ENCODE measurements at places on chromosomes 1 and 21.

- DNase-seq, result peak; percentile 34
These were observed 326 bp downstream of the BRWD1 start for GRCh38 chr21:39313042-39313570.

- DNase-seq, result no peak
These were observed 288.3 kb downstream of the PTPRC start for GRCh38 chr1:198927129-198927528.

DNA sequence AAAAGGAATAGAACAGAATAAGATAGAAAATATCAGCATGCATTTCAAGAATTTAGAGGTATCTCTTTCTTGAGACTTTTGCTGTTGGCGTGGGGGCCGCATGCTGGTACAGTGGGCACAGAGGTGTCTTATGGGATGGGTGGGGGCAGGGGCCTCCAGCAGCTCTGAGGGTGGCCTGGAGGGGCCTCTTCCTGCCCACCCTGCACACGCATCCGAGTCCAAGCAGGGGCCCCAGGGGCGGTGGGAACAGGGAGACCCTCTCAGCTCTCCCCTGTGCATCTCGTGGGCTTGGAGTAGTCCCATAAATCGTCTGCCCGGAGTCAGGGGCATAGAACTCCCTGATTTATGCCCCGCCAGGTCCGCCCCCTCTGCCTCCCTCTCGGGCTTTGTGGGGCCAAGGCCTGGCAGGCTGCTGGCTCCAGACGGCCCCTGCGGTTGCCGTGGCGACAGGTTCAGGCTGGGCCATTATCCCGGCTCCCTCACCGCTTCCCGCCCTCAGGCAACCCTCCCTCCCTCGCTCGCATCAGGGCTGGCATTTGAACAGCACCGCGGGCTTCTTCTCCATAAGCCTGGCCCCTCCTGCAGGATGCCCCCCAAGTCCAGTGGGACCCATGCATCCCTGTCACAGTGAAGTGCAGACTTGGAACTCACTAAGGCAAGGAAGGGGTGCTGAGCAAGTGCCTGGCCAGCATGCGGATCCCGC is 133.2 kb upstream of the ZBTB40 start:
- peak; percentile 92 for DNase-seq

GRCh38 chr1:3441410-3441847 is 13.0 kb upstream of the ARHGEF16 start:
- DNase-seq, result no peak

DNA sequence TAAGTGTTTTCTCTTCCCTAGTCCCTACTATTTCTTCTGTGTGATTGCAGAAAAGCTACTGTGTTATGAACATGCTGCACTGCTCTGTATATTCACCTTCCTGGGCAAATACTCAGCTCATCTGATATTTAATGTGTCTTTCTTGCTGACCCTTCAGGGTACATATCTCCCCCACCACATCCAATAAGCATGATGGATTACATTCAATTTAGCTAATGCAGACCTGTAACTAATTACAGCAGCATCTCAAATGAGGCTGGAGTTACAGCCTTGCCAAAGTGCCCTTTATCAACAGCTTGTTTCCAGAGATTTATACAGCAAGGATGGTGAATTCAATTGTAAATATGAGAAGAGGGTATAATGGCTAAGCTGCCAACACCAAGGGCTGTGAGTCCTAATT is 144.0 kb downstream of the KCNH1 start:
- DNase-seq, result no peak

GRCh38 chr1:115312742-115313141 is 25.3 kb downstream of the NGF start:
- no peak for DNase-seq

GRCh38 chr1:16073490-16074119 is at the start of gene FAM131C:
Gene FAM131C (minus strand): TSS chr1:16073651. CDS start chr1:16073442, 209 bp downstream.
- no peak for DNase-seq

DNA sequence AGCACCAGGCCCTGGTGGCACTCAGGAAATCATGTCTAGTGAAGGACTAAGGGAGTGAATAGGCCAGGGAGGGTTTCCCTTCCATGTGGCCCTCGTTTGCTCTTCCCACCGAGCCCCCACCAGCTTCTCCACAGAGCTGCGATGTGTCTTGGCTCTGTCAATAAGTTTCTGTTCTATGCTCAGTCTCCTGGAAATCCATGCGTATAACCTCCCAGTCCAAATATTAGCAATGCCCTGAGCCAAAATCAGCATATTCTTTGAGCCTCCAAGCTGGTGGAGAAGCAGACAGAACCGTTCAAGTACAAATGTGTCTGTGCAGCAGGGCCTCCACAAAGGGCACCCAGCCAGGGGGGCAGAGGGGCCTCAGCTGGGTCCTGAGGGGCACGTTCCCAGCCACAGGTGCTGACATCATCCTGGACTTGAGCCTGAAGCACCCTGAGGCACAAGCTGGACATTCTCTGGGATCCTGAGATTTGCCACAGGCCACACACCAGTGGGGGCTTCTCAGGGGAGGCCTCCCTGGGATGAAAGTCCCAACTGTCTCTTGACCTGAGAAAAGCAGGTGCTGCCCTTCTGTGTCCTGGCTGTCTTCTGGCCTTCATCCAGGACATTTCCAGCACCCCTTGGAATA is 350.5 kb upstream of the VAMP3 start:
- no peak for DNase-seq

- DNase-seq, result peak; percentile 17
These were observed 660 bp downstream of the GCLM start for GRCh38 chr1:93908394-93909145.

DNA sequence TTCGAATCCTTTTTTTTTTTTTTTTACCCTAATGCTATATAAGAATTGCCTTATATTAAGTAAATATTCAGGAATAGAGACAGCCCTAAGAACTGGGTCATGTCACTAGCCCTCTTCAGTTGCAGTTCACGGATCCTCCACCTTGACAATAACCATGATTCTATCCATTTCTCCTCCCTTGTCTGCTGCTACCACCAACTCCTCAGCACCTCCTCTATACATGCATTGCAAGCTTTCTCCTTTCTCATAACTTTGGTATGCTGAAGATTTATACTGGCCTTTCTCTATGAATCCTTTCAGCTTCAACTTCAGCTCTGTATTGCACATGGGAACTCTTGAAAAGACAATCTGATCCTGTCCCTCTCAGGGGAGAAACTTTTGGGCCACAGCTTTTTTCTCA is 14.3 kb upstream of the DR1 start:
- no peak for DNase-seq

GRCh38 chr1:64112281-64112680 is 91.1 kb upstream of the UBE2U start:
- no peak for DNase-seq

- no peak for DNase-seq
These were observed 132.7 kb downstream of the DMRTB1 start for GRCh38 chr1:53591924-53592323.

DNA sequence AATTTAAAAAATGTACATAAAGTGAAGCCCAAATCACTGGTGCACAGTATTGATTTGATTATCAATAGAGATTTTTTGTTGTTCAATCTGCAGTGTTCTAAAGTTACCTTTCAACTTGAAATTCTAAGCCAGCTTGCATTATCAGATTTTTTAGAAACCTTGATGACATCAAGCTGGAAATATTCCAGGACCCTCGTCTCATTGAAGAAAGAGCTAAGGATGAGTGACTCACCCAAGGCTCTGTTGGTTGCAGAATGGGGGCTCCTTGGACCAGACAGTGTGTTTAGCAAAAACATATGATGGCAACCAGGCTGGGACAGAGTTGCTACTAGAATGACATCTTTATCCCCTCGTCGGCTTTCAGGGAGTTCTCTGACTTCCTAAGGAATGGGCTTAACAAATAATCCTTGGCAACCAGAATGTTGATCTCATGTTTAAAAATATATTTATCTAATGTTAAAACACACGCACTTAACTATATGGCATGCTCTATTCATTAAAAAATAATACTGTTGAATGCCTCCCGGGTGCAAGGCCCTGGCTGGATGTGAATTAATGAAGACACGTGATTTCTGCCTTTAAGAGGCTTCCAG is 79.7 kb downstream of the RUNX3 start:
- DNase-seq, result no peak

DNA sequence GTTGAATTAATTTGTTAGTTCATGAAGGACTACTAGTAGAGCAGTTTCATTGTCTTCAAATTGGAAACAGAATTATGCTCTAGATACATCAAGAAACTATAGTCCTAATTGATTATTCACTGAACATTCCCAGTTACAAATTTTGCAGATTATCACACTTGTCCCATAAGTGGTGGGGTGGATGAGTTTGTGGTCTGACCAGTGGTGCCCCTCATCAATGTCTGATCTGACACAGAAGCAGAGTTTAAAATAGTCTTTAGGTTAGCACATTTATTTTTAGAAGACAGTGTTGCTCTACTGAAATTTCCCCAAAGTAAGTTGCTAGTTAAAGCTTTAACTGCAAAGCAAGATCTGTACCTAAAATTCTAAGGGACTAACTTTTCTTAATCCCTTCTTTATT is 42.9 kb downstream of the INKA2 start:
- no peak for DNase-seq

DNA sequence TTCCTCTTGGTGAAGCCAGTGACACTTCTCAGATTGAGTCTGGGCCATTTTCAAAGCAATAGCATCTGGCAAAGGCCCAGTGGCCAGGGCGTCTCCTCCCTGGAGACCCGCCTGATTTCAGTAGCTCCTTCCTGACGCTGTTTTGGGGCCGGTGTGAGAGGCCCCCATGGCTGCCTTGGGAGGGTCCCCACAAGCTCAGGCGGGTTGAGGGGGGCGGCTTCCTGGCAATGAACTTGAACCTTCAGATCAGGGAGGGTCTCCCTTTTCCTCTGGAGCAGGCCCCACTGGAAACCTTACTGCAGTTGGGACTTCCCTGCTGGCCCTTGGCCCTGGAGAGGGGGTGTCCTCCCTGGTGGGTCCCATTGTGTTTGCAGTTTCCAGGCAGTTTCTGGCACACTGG is 121.2 kb downstream of the CRYAA start:
- DNase-seq, result no peak

GRCh38 chr1:95554408-95554807 is 320.4 kb downstream of the RWDD3 start:
- no peak for DNase-seq

GRCh38 chr1:204882479-204882878 is 11.8 kb downstream of the NFASC start:
- DNase-seq, result no peak

DNA sequence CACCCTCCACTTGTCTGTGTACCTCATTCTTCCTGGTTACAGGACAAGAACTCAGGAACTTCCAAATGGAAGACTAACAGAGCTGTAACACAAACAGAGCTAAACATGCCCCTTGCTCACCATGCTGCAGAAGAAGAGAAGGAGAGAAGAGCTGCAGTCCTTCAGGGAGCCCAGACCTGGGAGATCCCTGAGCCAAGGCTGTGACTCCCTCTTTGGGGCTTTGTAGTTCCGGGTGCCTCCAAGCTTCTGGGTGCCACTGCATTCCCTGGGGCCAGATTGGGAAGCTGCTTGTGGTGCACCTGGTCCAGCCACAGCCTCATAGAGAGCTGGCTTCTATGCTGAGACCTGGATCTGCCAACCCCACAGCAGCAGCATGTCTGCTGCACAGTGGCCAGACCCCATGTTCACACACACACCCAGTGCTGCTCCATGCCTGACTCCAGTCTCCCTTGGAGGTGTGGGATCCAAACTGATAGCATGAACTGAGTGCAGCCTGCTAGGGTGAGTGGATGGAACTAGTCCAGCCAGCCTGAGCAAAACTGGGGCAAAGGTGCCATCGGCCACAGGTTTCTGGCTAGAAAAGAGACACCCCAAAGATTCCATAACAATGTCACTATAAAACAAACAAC is 263.0 kb upstream of the NRIP1 start:
- no peak for DNase-seq

DNA sequence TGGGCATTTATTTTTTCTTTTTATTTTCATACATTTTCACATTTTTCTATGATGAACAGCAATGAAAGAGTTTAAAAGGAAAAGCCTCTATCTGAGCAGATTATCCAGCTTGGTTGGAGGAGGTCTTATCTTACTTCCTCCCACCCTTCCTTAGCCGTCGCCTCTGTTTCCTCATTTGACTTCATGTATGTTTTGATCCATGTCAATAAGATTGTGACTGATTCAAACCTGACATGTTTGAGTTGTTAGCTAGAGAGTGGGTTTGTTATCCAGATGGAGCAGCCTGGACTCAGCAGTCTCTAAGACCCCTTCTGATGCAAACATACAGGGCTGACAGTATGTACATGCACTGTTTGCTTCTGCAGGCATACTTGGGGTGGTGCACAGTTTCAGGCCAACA is 31.2 kb downstream of the MACO1 start:
- no peak for DNase-seq

DNA sequence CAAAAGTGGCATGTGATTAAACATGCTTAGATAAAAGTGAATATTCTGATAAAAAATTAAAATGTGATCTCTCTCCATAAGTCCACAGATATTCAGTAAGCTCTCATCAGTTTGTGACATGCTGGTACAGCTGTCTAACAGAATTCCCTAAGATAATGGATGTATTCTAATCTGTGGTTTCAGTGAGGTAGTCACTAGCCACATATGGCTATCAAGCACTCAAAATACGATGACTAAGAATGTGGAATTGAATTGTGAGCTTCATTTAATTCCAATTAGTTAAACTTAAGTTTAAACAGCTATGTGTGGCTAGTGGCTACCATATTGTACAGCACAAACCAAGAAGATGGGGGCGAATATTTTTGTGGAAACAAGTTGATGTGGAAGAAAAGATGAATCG is 4.1 kb upstream of the REG4 start:
- DNase-seq, result no peak

- no peak for DNase-seq
These were observed 9.5 kb upstream of the BLACAT1 start for GRCh38 chr1:205465392-205465791.

DNA sequence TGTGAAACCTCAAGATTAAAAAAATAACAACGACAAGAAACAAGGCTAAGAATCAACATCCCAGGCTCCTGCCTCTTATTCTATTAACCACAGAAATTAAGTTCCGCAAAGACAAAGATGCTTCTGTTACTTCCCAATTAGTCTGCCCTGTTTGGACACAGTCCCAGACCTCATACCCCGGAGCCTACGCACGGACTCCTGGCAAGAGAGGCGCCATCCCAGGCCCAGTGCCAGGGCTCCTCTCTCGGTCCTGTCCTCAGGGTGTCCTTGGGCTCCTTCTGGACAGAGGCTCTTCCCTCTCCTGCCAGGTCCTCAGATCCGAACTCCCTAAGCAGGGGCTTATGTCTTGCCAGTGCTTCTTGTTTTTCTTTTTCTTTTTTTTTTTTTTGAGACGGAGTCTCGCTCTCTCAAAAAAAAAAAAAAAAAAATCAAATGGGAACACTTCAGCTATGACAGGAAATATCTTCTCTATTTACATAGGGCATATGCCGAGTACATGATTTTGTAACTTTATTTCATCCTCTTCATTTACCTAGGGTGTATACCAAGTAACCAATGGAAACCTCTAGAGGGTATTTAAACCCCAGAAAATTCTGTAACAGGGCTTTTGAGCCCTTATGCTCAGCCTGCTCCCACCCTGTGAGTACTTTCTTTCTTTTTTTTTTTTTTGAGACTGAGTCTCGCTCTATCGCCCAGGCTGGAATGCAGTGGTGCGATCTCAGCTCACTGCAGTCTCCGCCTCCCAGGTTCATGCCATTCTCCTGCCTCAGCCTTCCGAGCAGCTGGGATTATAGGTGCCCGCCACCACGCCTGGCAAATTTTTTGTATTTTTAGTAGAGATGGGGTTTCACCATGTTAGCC is 11.7 kb upstream of the ENO1 start:
- DNase-seq, result no peak

All from WERI-Rb-1 (cell line).